Stimulated activated CD4-positive, alpha-beta T cell treated with anti-CD3 and anti-CD28 coated beads, Interleukin-4, amount 100 ng/mL, for 48 hours (primary cell): ENCODE measurements at places on chromosomes 3 and 15.

DNA sequence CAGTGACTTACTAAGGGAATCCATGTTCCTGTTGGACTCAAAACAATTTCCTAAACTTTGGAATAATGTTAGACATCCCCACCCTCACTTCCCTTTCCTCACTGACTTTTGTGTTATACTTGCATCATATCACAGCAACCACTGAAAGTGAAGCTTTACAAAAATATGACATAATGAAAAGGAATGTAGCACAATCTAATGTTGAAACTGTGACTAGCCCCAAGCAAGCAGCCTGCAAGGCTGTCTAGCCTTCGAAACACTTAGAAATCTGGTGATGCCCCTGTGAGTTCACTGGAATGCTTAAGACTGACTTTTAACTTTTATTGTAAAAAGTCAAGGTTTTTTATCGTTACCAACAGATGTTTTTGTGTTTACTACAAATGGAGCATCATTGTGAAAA lies 203.7 kb upstream of the ZNF385D start:
- no peak for DNase-seq

DNA sequence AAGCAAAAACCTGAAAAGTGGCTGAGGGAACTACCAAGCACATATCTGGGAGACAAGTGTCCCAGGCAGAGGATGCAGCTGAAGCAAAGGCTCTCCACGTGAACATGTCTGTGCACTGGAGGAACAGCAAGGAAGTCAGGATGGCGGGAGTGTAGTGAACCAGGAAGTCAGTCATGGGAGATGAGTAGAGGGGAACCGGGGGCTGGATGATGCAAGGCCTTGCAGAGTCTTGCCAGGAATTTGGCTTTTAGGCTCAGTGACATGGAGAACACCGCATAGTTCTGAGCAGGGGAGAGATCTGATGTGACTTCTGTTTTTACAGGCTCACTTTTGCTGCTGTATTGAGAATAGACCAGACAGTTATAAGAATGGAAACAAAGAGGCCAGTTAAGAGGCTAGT lies 19.0 kb downstream of the C2CD4A start:
- DNase-seq, result no peak

GRCh38 chr3:79012946-79013362 lies 754.8 kb downstream of the ROBO1 start:
- no peak for DNase-seq

DNA sequence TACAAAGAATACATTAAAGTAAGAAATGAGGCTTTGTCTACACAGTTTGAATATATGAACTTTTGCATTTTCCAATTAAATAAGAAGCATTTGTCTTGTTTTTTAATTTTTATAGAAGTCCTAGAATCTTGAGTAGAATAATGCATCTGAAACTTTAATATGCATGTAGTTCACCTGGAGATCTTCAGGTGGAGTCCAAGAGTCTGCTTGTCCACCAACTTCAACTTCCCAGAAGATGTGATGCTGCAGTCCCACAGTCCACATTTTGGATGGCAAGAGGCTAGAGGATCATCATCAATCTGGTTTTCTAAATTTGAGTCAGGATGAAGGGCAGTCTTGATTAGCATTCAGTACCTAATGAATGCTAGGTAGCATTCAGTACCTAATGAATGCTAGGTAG lies 357.6 kb upstream of the SOX2 start:
- DNase-seq, result no peak

GRCh38 chr3:186166036-186166435 lies 57.1 kb upstream of the ETV5 start:
- DNase-seq, result no peak

DNA sequence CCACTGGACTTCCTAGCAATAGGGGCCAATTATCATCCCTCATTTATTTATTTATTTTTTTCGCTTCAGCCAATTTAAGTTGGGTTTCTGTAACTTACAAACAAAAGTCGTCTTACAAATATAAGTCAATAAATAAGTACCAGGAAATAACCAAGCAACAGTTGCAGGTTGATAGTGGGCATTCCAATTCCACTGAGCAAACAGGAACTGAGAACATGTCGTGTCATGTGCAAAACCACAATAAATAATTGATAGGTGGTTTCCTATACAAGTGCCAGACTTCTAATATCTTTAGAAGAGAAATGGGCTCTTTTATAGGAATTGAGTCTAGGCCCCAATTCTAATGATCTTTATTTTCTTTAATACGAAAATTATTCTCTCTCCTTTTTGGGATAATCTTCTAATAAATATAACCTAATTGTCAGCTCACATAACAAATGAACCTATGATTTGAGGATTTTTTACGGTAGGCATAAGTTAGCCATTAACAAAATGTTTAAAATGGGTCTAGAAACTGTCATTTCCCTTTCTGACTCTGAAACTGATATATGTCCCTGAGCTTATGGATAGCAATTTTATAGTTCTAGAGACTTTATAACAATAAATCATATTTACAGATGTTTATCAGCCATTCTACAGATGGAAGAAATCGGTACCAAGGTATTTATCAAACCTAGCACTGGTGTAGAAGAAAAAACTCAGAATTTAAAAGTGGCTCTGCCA lies 571.8 kb downstream of the FOXP1 start:
- DNase-seq, result no peak

DNA sequence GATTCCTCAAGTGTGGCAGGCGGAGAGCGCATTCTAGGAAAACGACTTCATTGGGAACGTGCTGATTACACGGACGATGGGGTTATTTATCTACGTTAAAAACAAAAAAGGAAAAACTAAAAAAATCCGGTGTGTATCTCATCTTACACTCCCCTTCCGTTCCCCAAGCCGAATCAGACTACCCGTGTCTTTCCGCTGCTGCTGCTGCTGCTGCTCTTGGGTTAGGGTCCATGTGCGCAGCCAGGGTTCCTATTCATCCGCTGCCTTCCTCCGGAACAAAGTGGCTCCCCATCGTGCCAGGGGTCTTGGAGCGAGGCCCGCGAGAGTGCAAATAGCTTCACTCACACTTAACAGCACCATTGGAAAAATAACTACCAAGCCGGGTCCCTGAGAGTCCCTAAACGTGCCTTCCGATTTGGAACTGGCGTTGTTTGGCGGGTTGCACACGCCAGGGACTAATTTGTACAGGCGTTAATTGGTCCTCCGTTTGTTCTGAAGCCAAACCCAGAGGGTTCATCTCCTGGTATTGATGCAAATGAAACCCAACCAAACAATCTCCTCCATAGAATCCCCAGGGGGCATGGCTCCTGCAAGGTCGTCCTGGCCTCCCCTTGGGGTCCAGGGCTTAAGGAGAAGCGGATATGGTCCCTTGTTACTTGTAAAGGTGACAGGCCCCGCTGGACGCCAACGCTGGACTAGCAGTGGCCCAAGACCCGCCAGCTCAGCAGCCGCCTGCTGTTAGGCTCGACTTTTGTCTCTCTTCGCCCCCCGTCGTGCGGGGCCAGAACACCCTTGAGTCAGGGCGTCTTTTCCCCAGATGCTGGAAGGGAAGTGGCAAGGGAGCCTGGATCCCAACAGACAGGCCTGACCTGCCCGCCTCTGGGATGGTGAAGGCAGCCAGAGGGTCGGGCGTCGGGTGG lies 11.0 kb upstream of the ONECUT1 start:
- no peak for DNase-seq

GRCh38 chr15:33113666-33114373 lies 80.7 kb downstream of the FMN1 start:
- DNase-seq, result no peak

DNA sequence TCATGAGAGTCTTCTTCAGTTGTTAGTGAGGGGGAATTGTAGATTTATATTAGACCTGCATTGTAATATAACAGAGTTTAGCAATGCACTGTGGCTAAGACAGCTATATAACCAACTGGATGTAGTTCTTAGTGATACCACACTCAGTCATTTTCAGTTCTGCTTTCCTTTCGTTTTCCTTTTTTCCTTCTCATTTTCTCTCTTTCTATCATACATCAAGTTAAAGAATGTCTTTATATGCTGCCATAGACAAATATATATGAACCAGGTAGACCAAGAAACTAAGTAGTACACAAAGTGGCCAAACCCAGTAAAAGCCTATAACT lies 43.7 kb upstream of the CD47 start:
- DNase-seq, result no peak

GRCh38 chr3:13492048-13492447 lies 11.9 kb downstream of the HDAC11 start:
- DNase-seq, result no peak

DNA sequence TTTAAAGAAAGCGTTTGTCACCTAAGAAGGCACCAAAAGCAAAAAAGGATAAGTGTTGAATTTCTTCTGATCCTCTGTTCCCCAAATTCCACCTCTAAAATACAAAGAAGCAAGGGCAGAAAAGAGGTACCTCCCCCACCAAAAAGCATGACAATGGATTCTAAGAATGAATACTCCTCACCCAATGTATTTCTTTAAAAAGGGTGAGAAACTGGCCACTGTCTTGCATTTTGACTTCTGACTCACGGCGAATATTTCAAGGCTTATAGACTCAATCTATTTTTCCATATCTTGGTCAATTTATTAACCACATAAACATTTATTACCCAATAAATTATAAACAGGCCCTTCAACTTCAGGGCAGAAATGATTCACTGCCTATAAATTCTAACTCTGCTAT lies 131.1 kb downstream of the NR1I2 start:
- DNase-seq, result no peak
